ENCODE measurements at places on chromosomes 12 and 14.

DNA sequence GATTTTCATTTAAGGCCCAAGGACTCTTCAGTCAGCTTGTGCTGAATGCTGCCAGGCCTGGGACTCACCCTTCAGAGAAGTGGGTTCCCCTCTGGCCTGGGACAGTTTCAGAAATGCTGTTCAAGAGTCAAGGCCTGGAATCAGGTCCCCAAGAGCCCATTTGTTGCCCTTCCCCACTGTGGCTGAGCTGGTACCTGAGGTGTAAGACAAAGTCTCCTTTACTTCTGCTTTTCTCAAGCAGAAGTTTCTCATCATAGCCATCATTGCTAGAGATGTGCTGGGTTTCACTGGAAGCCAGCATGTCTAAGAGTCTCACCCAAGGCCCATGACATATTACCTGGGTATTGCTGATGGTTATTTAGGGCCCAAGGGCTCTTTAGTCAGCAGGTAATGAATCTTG is 8.9 kb downstream of the FANCM start:
- no peak for DNase-seq

- DNase-seq, result no peak
Observed at GRCh38 chr12:2696136-2696535, 98.6 kb upstream of the FKBP4 start.

DNA sequence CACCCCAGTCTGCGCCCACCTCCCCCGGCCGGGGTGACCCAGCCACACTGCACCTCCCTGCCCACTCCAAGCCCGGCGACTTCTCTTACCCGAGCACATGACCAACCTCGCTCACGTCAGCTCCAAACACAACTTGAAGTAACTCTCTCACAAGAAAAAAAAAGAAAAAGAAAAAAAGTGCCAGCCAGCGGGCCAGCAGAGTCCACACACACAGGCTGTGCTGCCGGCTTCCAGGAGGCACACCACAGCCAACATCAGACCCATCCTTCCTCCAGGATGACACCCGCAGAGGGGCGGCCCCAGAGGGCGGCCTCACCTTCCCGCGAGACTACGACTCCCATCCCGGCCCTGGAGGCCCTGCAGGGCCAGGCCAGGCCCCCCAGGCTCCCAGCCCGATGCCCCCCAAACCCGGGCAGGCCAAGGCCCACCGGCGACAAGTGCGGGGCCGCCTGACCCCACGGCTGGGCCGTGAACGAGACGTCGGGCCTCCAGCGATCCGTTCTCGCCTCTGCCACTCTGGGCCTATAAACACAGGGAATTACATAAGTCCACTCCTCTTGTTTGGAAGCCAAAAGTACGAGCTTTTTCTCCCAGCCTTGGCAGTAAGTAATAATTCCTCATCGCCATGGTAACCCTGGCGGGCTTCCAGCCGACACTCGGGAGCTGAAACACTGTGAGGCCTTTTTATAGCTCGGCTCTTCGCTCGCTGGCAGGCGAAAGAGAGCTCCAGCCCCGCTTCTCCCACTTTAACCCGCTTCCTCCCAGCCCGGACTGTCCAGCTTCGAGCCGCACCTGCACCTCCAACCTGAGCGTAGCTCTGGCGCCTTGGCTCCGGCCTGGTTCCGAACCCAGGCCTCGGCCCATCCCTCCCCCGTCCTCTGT is 49.1 kb downstream of the NCOR2 start:
- no peak for DNase-seq

DNA sequence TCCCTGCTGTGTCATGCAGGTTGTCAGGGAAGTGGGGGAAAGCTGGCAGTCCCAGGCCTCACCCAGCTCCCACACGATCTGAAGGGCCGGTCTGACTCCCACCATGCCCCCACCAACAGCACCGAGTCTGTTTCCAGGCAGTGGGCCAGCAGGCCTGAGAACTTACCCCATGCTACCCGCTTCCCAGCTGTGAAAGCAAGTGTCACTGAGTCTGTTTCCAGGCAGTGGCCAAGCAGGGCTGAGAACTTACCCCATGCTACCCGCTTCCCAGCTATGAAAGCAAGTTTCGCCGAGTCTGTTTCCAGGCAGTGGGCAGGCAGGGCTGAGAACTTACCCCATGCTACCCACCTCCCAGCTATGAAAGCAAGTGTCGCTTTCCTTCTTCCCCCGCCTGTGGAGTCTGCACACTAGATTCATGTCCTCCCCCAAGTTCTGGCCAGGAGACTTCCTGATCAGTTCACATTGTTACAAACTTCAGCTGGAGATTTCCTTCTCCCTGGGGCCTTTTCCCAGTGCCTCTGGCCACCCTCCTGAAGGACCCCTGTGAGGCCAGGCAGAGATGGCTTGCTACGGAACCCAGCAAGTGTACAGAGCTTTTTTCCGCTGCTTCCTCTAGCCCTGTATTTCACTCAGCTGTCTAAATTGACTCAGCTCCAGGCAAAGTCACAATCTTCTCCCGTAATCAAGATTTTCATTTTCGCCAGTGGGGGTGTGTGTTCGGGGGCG is 435.4 kb downstream of the TMTC2 start:
- DNase-seq, result no peak

- no peak for DNase-seq
Observed at GRCh38 chr14:54617467-54617866, 50.5 kb downstream of the SAMD4A start.

DNA sequence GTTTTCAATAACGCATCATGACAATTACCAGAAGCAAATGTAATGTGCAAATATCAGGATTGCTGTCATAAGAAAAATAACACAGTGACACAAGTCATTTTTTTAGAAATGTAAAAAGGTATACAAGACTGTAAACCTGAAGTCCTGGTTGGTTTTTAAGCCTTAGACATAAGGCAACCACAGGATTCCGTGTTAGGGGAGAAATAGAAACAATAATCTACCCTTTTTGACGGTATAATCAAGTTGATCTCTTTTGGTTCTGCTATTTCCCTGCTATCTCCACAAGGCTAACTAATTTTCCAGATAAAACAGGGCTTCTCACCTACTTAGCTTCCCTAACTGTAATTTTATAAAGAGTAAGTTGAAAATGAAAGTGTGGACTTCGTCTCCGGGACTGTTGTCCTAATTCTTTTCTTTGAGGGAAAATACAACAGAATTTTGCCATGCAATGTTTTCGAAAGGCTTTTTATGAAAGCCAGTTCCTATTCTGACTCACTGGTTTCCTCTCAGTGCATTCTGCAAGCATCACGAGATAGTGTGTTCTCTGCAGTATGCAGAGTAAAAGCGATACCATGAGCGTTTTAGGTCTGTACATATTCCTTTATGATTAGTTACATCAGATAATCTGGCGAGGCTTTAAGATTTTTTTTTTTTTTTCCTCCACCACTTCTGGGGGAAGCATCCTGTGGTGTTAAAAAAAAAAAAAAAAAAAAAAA is 10.6 kb downstream of the MYO1H start:
- DNase-seq, result no peak
